ENCODE measurements at places on chromosomes 12 and 14. TPM values are rescaled to one million over a fixed set of nuclear protein-coding genes. Genes with fewer than 3 reads are reported as not detected.

Gene FOXG1
- total RNA-seq = 0.44 TPM

Gene MYF5
- total RNA-seq = not detected

Gene KRT73
- total RNA-seq = not detected

DNA sequence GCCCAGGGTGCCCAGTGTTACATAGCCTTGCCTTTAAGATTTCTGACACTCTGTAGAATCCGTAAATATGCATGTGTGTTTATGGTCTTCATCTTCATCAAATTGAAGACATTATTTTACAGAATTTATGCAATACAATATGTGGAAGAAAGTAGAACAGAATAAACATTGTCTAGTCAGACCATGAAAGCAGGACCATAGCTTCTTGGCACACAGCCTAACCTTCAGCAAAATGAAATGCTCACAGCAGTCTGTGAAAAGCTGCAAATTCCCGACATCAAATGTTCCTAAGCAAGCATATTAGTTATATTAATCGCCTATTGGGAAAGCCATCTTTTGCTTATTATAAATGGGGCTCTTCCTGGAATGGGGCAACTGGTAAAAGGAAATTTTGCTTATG, 111.3 kb upstream of the GARIN2 start:
- H3K4me1 ChIP-seq = no peaks in the 10 kb centered on the region
- H3K4me3 ChIP-seq = no peak overlapping the region
- H3K36me3 ChIP-seq = no peaks in the 10 kb centered on the region

DNA sequence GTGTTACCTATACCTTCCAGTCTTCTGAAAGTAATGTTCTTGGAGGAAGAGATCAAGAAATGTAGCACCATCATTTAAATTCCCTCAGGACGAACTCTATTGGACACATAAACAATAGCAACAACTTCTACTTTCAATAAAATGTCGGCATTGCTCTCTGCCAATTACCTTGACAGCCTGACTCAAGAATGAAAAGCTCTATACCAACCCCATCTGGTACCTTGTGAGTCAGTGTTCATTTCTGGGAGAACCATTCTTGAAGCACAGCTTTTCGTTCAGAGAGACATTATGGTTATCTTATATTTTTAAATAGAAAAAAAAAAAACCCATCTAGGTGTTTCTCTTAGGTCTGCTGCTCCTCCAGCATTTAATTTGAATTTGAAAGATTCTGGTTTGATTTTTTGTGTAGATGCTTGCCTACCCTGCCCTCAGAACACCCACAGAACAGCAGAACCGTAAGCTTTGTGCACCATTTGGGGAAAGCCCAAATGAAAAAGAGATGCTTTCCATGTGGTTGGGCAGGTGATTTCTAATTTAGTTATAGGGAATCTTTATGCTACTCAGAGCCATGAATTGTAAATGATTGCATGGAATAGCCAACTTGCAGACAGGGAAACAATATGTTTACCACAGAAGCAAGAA, 156.0 kb downstream of the SAMD4A start:
- no peaks in the 10 kb centered on the region for H3K27me3 ChIP-seq
- no peak overlapping the region for H3K27ac ChIP-seq
- H3K4me1 ChIP-seq = no peaks in the 10 kb centered on the region
- DNase-seq = no peak
- H3K36me3 ChIP-seq = no peaks in the 10 kb centered on the region
- H3K4me3 ChIP-seq = no peak overlapping the region

DNA sequence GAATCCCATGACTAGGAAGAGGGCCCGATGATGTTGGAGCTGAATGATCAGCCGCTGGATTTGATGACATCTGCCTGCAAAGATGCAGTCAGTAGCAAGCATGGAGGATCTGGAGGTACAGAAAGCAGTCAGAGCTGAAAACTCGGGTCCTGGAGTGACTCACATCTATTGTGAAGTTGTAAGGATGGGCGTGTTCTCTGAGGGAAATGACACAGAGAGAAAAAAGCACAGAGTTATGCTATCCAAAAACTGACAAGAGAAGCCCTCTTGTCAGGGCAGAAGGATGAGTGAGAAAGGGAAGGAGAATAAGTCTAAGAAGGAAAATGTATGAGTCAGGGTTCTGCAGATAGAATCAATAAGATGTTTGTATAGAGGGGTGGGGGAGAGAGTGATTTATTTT, 380.4 kb upstream of the CCDC196 start:
- H3K27me3 ChIP-seq = no peaks in the 10 kb centered on the region

DNA sequence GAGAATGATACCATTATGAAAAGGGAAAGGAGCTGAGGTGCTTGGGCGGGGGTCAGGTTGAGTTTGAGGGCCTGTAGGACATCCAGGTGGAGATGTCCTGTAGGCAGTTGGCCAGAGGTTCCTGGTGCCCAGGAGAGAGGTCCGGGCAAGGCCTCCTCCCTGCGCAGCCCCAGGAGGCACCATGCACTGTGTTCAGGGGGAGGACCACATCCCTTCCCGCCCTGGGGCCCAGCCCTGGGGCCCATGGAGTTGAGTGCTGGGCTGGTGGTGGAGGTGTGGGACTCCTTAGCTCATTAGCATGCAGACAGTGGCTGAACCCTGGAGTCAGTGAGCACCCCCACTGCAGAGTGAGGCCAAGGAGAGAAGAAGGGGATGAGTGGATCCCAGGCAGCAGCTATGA, 5.7 kb upstream of the FAIM2 start:
- no peak overlapping the region for H3K27ac ChIP-seq
- no peak for DNase-seq
- no peaks in the 10 kb centered on the region for H3K4me1 ChIP-seq
- H3K27me3 ChIP-seq = peaks cover 4% of the 10 kb centered on the region

DNA sequence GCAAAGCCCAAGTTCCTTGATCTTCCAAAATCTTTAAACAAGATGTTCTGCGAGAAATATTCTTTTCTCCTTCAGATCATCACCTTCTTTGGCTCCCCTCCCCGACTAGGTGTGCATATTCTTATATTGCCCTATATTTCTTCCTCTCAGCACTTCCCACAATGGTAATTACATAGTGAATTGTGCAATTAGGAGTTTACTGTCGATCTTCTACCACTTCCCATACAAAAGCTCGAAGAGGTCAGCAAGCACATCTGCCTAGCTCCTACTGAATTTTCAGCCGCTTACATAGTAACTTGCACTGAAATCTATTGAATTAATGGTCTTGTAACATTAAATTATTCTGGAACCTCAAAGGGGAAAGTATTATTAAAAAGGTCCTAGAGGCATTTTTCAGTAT, 16.7 kb downstream of the OSBPL8 start:
- no peaks in the 10 kb centered on the region for H3K36me3 ChIP-seq
- no peaks in the 10 kb centered on the region for H3K27me3 ChIP-seq
- DNase-seq = no peak
- H3K27ac ChIP-seq = no peak overlapping the region
- no peak overlapping the region for H3K4me3 ChIP-seq

- no peak for DNase-seq
- H3K4me3 ChIP-seq = no peak overlapping the region
- H3K4me1 ChIP-seq = no peaks in the 10 kb centered on the region
- peaks cover 2% of the 10 kb centered on the region for H3K27me3 ChIP-seq
- no peak overlapping the region for H3K27ac ChIP-seq
- no peaks in the 10 kb centered on the region for H3K36me3 ChIP-seq
Observed at GRCh38 chr14:104142136-104142945, 4.0 kb downstream of the KIF26A start.

Data from GM12878 (cell line).